ENCODE measurements at places on chromosomes 2 and 18.

DNA sequence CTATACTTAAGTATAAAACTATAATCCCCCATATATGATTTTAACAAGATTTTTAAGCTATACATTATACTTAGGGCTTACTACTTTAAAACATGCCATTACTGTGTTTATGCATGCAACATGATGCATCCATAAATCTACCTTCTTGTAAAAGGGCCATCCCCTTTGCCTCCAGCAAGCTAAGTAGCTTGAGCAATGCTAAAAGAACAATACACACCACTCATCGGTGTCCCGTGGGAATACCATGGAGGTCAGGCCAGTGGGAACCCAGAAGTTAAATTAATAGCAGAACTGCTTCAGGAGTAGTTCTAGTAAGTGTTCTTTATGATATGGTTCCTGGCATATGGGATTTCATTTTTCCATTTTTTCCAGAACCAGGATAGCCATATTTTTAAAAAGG is 37.8 kb downstream of the SH3RF3 start:
- DNase-seq = no peak

- no peak for DNase-seq
Measured at GRCh38 chr2:229610872-229611271, 103.5 kb downstream of the DNER start.

GRCh38 chr18:13608791-13609532 is 117.4 kb downstream of the FAM210A start:
- DNase-seq = no peak

DNA sequence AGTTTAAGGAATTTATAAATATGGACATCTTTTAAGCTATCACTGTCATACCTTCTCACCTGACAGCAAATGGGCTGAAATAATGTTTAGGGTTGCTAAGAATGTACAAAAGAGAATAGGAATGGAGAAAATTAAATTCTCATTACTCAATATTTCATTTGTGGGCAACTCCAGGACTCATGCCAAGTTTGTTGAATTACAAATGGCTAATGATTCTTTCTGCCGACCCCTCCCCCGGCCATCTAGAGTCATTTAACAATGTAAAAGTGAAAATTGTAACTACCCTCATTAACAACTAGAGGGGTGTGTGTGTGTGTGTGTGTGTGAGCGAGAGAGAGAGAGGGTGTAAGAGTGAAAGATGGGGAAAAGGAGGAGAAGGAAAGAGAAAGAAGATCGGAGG is 708.5 kb upstream of the FAM98A start:
- no peak for DNase-seq

GRCh38 chr2:30072250-30072842 is 74.5 kb upstream of the YPEL5 start:
- peak; percentile 52 for DNase-seq

DNA sequence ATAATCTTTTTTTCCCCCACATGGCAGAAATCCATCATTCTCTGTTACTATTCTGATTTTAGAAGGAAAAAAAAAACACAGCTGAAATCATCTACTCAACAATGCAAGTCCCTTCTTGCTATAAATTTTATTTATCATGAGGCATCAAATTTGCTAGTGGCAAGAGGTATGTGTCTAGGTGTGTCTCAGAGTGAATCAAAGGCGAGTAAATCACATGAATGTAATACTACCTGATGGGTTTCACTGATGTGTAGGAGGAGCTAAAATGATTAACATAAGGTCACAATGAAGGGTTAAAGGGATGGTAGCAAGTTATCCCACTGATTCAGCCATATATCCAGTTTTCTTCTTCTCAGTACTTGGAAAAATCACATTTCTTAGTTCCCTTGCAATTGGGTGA is 24.5 kb upstream of the PELI1 start:
- DNase-seq = no peak

GRCh38 chr18:45829855-45830254 is 4.4 kb downstream of the SIGLEC15 start:
- DNase-seq = no peak

- no peak for DNase-seq
Measured at GRCh38 chr2:37919631-37920032, 5.5 kb upstream of the RMDN2 start.

DNA sequence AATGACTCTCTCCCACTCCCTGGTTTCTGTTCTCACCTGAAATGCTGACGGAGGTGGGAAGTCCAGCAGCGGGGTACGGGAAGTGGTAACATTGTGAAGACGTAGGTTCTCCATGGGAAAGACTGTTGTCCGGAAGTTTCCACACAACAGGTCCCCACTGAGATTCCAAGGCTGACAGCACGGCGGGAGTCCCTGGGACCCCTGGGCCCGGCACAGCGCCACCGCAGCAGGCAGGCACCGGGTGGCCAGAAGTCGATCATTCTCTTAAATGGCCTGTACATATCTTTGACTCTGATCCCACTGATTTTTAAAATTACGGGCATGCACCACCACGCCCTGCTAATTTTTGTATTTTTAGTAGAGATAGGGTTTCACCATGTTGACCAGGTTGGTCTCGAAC is 201.0 kb upstream of the SALL3 start:
- no peak for DNase-seq

GRCh38 chr18:9771261-9771976 is 63.3 kb downstream of the RAB31 start:
- peak; percentile 79 for DNase-seq

DNA sequence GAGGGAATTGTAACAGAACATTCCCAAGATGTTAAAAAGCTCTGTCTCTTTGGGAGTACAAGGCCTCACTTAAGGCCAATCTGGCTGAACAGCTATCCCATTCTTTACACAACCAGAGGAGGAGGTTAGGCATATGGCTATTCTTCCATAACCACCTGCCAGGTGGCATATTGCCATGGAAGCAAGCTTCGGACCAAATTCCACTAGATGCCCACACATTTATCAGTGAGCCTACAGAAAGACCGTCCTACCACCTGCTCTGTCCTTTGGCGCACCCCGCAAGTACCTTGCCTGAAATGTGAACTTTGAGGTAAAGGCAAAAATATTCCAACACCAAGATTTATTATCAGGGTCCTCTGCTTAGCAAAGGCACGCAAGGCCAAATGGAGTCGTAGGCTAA is 519.9 kb upstream of the TNP1 start:
- DNase-seq = no peak

DNA sequence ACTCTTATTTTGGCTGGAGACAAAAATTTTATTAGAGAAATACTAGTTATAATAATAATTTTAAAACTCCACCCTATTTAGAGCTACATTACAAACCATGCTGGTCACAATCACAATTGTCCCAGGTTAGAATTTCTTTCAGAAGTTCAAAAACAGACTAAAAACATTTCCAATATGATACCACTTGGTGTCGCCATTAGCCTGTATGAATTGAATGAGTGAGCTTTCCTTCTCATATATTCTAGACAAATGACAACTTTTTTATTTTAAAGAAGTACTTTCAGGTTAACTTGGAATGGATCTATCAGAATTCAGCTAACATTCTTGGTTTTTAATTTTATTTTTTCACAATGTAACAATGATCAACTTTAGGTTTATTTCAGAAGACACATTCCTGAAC is 48.0 kb downstream of the SERPINB8 start:
- DNase-seq = no peak

DNA sequence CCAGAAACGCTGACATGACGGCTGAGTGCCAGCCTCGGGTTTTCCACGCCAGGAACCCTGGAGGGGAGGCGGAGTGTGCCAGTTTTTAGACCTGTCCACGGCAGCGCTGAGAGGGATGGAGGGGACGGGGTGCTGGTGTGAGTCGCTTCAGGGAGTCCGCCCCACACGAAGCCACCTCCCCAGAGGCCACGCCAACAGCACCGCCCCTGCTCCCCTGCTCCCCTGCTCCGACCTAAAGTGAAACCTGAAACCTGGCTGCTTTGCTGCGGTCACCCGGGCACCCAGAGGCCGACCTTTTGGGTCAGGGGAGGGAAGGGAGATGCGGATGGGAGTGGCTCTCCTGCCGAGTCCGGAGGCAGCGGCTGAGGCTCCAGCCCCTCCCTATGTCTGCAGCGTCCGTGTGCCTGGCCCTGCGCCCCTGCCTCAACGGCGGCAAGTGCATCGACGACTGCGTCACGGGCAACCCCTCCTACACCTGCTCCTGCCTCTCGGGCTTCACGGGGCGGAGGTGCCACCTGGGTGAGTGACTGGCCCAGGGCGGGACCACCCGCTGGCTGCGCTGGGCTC is 38.1 kb downstream of the SNED1 start:
- DNase-seq = peak; percentile 82

GRCh38 chr2:15116830-15117229 is 444.3 kb downstream of the NBAS start:
- DNase-seq = no peak

DNA sequence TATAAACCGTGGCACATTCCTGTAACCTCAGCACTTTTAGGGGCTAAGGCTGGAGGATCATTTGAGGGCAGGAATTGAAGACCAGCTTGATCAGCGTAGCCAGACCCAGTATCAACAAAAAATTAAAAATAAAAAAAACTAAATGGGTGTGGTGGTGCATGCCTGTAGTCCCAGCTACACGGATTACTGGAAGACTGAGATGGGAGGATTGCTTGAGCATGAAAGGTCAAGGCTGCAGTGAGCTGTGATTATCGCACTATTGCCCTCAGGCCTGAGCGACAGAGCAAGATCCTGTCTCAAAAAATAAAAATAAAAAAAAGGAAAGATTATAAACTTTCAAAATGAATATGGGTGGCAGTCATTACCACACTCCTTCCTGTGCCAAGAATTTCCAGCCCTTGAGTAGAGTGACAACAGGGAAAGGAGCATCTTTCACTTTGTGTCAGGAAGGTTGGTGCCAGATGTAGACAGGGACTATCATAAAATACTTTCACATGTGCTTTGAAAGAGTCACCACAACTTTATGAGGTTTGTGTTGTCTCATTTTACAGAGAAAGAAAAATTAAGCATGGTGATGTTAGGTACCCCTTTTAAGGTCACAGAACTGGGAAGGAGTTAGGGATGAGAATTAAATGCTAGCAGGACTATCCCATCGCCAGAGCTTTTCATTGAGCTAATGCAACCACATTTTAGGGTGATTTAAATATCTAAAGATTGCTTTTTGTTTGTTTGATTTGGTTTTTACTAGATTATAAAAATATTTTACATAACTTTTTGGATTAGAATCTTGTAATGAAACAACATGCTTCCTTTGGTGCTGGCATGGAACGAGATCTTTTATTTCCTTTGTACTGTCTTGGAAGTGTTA is 1617.4 kb upstream of the ACVR2A start:
- no peak for DNase-seq

DNA sequence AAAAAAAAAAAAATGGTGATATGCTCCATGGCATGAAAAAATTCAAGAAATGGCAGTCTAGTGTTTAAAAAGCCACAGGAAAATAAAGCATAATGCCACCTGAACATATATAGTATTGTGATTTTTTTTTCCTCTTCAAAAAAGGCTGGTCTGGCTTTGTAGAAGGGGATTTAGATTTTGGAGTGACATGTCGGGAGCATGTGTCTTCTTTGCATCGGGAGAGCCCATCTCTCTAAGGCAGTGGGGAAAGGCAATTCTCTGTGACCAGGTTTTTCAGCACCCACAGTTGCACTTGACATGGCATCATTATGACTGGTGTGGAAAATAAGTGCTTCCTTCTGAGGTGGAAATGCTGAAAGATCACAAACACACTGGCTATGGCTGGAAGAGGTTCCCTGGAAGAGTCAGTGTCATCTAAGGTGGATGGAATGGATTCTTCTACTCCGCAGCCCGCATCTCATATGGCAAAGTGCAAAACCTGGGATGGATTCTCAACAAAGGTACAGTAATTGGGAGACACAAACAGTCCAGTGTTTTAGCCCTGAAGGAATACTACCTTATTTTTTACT is 172.5 kb downstream of the AGAP1 start:
- DNase-seq = no peak

GRCh38 chr2:70789304-70790135 is 923 bp downstream of the FIGLA start:
- peak; percentile 44 for DNase-seq

- no peak for DNase-seq
Measured at GRCh38 chr2:117763804-117764203, 50.7 kb upstream of the DDX18 start.

GRCh38 chr18:40985436-40985835 is 969.6 kb upstream of the PIK3C3 start:
- DNase-seq = no peak

GRCh38 chr2:70729647-70730046 is 38.4 kb downstream of the ADD2 start:
- DNase-seq = no peak

GRCh38 chr2:112481050-112481527 is 867 bp upstream of the TTL start:
- DNase-seq = peak; percentile 75

- peak; percentile 28 for DNase-seq
Measured at GRCh38 chr18:12911025-12911928, 27.2 kb upstream of the PTPN2 start.

GRCh38 chr2:120887320-120887697 is 151.6 kb downstream of the GLI2 start:
- DNase-seq = no peak

DNA sequence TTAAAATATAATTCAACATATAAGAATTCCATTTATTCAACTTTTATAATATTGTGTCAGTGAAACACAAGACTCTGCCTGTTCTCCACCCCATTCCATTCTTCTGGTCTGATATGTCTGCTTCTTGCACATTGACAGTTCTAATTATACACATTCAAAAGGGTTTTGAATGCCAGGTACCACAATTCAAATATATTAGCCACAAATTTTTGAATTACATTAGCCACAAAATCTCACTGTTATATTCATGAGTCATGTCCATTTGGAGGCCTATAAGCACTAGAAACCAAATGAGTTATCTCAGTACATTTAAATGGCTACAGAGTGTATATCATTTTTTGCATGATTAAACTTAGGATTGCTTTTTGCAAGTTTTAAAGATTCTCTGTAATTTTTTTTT is 72.1 kb downstream of the CCDC150 start:
- DNase-seq = no peak

GRCh38 chr2:130391058-130391871 is 35.4 kb downstream of the PTPN18 start:
- no peak for DNase-seq

DNA sequence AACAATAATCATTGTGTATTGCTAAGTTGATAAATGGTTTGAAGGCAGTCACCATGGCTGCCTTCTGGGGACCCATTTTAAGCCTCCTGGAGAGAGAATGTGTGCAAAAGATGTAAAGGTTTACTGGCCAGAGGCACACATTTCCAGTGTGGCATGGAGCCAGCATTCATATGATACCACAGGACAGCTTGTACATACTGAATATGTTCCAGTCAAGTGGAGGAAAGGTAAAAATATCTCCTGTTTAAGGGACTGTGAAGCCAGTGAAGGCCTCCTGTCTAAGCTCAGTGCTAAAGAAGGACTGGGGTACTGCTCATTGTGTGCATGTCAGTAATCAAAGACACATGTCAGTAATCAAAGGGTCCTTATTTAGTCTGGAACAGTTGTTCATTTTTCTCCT is 119.2 kb downstream of the BABAM2 start:
- no peak for DNase-seq

- no peak for DNase-seq
Measured at GRCh38 chr2:22276696-22277095, 1108.3 kb upstream of the KLHL29 start.

GRCh38 chr2:27940090-27940671 is 49.7 kb downstream of the BABAM2 start:
- DNase-seq = no peak

- no peak for DNase-seq
Measured at GRCh38 chr2:84022810-84023431, 436.2 kb downstream of the SUCLG1 start.
